Common myeloid progenitor, CD34-positive (primary cell): ENCODE measurements at places on chromosomes 3 and 15.

- DNase-seq, result no peak
Measured at GRCh38 chr15:54840621-54841398, 355.9 kb downstream of the RSL24D1 start.

DNA sequence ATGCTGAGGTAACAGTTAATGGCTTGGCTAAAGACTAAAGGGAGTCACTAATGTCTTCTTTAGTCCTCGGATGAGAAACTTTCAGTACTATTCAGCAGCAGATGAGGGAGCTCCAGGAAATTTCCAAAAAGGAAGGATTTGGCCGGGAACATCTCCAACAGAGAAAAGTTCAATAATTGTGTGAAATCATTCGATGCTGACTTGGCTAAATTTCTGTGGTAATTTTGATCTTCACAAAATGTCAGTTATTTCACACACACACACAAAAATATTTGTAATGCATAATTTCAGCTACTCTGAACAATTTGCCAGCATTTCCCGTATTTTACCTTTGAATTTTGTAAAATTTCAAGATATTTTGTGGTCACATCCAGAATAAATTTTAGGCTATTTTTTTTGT lies 462.8 kb upstream of the MDFIC2 start:
- no peak for DNase-seq

DNA sequence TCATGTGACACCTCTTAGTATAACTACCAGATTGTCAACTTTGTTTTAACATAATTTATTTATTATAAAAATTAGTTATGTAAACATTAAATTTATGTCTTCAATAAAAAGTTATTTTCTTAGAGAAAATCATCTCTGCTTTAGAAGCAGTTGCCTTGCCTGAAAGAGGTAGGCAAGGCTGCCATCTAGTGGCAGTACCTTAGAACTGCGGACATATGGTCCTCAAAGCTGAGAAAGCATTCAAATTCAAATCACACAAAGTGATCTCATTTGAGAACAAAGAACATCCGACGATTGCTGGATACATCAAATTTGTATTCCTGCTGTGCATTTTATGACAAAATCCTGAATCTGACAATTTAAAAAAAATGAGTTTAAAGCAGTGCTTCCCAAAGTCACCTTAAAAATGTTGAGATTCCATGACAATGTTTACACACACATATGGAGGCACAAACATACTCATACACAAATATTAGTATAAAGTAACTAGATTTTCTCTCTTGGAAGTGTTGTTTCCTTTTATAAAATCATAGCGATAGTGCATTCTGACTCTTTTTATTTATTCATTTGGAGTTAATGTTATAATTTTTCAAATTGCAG lies 617.4 kb downstream of the CADM2 start:
- peak; percentile 77 for DNase-seq

GRCh38 chr3:197007296-197007940 lies 22.2 kb downstream of the MELTF start:
- DNase-seq, result no peak

- DNase-seq, result no peak
Measured at GRCh38 chr3:112974178-112974517, 755 bp downstream of the CD200R1 start.

GRCh38 chr3:192108820-192109219 lies 618.5 kb downstream of the FGF12 start:
- no peak for DNase-seq

- DNase-seq, result no peak
Measured at GRCh38 chr3:100024520-100025303, 89.6 kb downstream of the FILIP1L start.
